Activated naive CD4-positive, alpha-beta T cell treated with anti-CD3 and anti-CD28 coated beads, Interleukin-2, amount 50 U/mL, for 16 hours (primary cell): ENCODE measurements at places on chromosomes 5 and 9.

DNA sequence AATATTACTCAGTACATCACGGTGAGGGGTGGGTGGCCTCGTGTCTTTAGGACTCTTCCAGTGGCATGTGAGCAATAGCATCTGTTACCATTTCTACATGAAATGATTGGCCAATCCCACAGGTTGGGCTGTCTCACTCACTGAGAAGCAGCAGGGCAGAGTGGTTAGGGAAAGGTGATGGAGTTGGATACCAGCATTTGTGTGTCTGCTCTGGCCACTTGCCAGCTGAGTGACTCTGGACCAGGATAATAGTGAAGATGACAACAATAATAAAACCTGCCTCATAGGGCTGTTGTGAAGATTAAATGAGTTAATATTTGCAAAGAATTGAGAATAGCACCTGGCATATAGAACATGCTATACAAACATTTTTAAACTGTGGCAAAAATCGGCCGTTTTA, 42.0 kb downstream of the IQGAP2 start:
- no peak for DNase-seq

DNA sequence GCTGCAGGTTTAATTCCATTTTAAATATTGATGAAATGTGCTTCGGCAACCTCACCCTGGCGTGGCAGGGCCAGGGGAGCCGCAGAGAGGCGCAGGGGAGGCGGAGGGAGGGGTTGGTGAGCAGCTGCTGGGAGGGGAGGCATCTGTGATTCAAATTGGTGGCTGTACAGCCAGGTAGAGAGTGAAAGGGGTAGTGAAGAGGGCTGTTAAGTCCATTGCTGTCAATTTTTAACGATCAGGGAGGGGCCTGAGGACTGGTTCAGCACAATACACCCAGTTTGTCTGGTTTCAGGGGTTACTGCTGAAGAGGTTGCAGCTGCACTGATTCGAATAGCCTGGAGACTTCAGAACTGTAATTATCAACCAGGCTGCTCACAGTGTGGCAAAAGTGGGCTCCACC, 31.3 kb downstream of the LHX6 start:
- DNase-seq = no peak

- DNase-seq = no peak
Measured at GRCh38 chr5:109998726-109999125, 309.0 kb downstream of the MAN2A1 start.

DNA sequence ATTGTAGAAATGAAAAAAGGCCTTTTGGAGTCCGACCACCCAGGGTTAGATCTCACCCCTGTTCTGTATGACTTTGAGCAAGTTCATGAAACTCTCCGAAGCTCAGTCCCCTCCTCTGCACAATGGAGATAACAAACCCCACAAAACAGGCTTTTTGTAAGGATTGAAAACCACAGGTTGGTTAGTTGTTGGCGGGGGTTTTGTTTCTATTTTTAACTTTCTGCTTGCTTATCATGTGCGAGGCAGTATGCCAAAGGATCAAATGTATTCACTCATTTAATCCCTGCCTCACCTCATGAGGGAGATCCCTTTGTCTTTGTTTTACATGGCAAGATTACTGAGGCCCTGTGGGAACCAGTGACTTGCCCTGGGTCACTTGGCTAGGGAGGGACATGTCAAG, 539.1 kb downstream of the CDK5RAP2 start:
- no peak for DNase-seq

GRCh38 chr9:86598411-86599239, 244.4 kb upstream of the TUT7 start:
- no peak for DNase-seq

DNA sequence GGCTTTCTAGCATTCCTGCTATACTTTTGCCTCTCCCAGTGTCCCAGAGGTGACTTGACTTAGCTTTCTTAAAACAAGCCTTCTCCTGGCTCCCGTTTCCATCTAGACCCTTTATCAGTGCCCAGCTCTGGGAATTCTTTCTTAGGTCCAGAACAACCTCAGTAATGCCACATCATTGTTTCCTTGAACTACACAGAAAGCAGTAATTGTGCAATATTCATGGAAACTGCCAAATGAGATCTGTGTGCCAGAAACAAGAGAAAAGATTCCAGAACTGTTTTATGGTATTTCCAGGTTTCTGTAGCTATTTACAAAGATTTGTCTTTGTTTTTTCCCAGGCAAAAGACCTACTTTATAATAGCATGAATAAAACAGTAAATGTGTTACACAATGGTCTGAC, 391.3 kb downstream of the SLCO4C1 start:
- no peak for DNase-seq

DNA sequence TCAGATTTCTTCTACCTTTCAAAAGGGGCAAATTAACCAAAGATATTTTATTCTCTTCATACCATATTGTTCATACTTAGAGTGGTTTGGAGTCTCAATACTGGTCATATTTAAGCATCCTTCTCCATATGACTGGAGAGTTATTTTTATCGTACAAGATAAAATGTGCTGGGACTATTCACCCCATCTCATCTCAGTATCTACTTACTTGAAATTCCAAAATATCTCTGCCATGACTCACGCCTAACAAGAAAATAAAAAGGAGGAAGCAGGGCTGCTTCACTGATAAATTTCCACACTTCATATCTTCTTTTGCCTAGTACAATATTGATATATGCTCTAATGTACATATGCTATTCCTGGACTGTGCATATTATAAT, 277.9 kb upstream of the CDH9 start:
- DNase-seq = no peak

GRCh38 chr9:71604197-71605063, 163.9 kb downstream of the CEMIP2 start:
- peak; percentile 79 for DNase-seq

DNA sequence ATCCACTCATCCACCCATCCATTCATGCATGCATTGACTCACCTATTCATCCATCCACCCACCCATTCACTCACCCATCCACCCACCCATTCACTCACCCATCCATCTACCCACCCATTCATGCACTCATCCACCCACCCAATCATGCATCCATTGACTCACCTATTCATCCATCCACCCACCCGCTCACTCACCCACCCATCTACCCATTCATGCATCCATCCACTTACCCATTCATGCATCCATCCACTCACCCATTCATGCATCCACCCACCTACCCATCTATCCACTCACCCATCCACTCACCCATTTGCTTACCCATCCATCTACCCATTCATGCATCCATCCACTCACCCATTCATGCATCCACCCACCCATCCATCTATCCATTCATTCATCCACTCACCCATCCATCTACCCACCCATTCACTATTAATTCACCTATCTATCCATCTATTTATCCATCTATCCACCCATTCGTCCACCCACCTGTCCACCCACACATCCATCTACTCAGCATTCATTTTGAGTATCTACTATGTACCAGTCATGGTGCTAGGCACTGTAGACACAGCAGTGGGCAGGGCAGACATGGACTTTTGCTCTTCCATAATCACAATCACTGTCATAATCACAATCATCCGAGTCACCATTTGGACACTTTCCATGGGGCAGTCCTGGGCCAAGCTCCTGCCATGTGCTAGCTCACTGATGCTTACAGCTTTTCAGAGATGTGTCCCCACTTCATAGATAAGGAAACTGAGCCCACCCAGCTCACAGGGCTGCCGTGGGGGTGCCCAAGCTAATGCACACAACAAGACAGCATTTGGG, 34.4 kb downstream of the HMCN2 start:
- DNase-seq = no peak

DNA sequence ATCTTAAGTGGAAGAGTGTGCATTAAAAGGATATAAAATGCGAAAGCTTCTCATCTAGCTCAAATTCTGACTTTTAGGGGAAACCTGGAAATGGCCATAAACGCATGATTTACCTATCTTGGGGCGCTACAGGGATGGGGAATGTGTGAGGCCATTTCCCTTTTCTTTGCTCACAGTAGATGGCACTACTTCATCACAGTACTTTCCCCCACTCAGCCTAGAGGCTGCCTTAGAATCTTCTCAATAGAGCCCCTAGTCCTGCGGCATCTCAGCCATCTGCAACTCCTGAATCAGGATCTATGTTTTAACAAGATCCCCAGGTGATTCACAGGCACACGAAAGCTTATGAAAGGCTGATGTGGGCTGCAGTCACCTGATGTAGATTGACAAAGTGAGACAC, 110.8 kb downstream of the LHFPL2 start:
- DNase-seq = no peak

GRCh38 chr5:77311214-77311571, 100.7 kb downstream of the PDE8B start:
- DNase-seq = no peak

GRCh38 chr5:6197427-6197826, 180.9 kb downstream of the MED10 start:
- DNase-seq = no peak

GRCh38 chr5:71891856-71892255, 172.8 kb downstream of the CARTPT start:
- DNase-seq = no peak

GRCh38 chr9:137800196-137801022, 77.2 kb upstream of the CACNA1B start:
- no peak for DNase-seq

- DNase-seq = no peak
Measured at GRCh38 chr9:34291023-34291422, 38.0 kb downstream of the KIF24 start.

GRCh38 chr5:169412831-169413230, 111.9 kb upstream of the SLIT3 start:
- no peak for DNase-seq

DNA sequence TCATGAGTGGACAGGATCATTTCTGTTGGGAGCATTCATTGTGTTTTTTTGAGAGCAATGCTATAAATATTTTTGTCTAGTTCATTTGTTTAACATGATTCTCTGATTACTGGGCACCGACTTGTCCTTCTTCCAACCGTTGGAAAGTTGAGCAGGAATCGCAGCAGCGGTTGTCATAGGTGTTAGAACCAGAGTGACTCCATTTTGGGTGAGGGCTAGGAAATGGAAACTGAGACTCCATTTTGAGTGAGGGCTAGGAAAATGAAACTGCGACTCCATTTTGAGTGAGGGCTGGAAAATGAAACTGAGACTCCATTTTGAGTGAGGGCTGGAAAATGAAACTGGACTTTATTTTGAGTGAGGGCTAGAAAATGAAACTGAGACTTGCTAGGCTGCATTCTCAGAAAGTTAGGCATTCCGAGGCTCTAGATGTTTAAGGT, 100.6 kb downstream of the ICE1 start:
- no peak for DNase-seq

DNA sequence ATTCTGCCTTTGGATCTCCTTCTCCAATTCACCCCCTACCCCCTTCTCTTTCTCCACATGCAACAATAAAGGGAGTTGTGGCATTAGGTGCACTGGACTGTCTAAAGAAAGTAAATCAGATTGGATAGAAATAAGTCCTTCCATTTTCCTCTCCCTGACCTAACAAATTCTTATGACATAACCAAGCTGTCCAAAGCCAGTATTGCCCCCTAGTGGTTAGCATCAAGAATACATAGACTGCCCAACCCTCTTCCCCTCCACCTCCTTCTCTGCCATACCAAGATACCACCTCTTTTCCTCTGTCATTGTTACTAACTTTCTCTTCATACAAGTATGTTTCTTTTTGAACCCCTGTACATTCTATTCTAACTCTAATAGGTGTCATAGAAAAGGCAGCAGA, 45.7 kb downstream of the PPARGC1B start:
- DNase-seq = no peak

- DNase-seq = peak; percentile 74
Measured at GRCh38 chr5:134184155-134185135, 7.7 kb upstream of the SKP1 start.

GRCh38 chr9:19998823-19999455, 210.1 kb upstream of the SLC24A2 start:
- DNase-seq = no peak

DNA sequence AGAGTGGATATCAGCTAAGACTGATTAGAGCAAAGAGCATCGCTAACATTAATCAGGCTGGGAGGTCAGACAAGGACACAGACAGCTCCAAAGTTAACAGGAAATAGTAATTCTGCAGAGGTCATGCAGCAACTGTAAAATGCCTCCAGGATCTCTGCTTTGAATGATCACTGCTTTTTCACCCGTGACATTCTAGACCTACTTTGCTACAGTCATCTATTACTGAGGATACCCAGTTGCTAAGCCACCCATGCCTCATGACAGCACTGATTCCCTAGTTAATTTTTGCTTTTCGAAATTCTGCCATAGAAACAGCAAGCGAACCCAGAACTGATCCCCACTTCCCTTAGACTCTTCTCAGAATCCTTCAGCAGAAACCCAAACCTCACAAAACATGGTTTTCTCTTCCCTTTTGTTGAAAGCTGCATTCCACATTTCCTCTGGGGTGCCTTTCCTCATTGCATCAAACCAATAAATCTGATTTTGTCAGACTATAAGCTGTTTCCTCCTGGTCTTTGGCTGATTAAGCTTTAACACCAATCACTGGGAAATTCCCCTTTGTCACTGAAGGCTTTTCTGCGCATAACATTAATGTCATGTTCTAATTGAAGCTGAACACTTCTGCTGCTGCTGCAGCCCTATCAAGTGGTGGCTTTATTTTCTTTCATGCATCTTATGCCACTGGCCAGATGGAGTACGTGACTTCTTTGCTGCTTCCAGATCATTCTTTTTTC, 201.1 kb upstream of the CHD1 start:
- no peak for DNase-seq

GRCh38 chr9:87216897-87217455, 269.7 kb upstream of the GAS1 start:
- DNase-seq = no peak

DNA sequence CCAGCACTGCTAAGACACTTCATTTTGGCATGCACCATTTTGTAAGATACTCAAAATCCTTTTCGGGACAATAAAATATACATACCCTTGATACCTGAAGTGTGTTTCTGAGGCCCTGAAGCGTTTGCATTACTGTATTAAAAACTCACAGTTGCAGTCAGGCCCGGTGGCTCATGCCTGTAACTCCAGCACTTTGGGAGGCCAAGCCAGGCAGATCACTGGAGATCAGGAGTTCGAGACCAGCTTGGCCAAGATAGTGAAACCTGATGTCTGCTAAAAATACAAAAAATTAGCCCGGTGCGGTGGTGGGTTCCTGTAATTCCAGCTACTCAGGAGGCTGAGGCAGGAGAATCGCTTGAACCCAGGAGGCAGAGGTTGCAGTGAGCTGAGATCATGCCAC, 2.5 kb upstream of the EIF4EBP3 start:
- DNase-seq = no peak
